Stimulated activated CD4-positive, alpha-beta T cell treated with anti-CD3 and anti-CD28 coated beads, Interleukin-1b, Interleukin-23, amount 100 ng/mL, for 24 hours (primary cell): ENCODE measurements at places on chromosomes 7 and 10.

DNA sequence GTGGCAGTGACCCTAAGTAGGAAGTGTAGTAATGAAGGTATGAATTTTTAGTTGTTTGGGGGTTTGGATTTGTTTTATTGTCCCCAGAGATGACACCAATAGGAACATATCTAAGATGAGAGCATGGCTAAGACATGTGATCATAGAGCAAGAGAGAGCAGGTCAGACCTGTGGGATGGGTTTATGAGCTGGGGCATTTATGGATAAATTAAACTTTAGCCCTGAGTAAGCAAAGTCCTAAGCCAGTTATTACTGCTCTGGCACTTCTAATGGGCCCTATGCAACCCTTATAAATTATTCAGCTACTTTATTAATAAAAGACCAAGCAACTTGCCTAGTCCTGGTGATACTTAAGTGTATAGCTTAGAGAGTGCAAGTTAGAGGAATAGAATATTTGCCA, 85.1 kb downstream of the LRRC4 start:
- DNase-seq = no peak

DNA sequence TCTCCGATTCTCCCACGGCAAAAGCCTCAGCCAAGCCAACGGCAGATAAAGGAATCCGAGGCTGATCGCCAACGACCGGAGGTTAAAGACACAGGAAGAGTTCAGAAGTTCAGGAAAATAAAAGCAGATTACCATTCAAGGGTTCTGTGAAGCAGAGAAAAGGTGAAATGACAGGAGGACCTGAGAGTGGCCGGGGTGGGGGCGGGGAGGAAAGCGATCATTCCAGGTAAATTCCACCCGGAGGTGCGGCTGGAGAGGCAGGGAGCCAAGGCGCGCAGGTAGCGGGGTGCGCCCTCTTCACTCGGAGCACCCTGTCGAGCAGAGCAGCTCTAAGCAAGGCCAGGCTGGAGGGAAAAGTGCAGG, 35.3 kb upstream of the SEPHS1 start:
- no peak for DNase-seq

- DNase-seq = no peak
These were observed 126.3 kb upstream of the STARD3NL start for GRCh38 chr7:38051786-38052185.

- DNase-seq = no peak
These were observed 9.7 kb upstream of the OR13A1 start for GRCh38 chr10:45325116-45325515.

DNA sequence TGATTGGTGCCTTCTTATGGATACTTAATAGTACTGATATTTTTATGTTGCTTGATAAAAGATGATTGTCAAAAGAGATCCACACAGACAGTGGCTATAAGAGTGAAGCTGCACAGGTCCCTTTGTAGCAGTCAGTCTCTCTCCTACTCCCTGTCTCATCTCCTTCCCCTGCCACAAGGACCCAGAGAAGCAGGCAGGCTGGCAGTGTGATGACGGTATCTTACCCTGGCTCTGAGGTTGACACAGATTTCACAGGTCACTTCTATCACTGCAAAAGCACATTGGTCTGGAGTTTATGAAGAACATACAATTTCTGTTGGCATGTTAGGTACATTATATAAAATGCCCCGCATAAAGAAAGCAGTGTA, 64.4 kb upstream of the AHR start:
- no peak for DNase-seq

GRCh38 chr10:128064108-128064969, 61.9 kb downstream of the MKI67 start:
- peak; percentile 66 for DNase-seq

DNA sequence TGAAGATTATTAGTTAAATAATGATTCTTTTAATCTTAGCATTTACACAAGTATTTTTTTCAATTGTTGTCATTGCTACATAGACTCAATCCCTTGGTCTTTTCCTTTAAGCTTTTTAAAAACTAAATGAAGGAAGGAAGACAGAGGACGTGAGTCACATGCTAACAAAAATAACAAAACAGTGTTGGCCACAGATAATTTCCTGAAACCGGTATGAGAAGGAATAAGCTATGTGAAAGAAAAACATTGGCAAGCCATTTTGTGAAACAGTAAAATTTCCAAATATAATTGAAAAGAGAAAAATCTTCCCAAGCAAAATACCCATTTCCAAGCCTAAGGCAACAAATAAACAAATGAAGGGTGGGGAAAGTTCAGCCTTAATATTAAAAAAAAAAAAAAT, 223.0 kb downstream of the AHR start:
- no peak for DNase-seq

- DNase-seq = no peak
These were observed 20.8 kb upstream of the OR2A5 start for GRCh38 chr7:144027974-144028373.

DNA sequence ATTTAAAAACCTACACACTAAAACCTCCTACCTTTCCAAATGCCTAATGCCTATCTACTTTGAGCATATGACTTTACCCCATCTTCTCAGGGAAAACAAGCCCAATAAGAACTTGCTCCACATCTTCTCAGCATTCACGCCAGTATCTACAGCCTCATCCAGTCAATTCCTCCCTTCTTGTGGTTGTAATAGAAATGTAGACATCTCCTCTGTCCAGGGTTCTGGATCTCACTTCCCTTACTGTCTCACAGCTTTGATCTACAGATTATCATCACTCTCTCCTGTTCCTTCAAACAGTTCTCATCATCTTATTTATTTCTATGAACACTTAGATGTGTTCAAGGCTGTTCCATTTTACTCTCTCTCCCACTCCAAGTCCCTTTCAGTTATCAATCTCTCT, 70.4 kb upstream of the NOBOX start:
- no peak for DNase-seq

- peak; percentile 5 for DNase-seq
These were observed at the start of gene MET for GRCh38 chr7:116671681-116672595. TSS of gene MET (plus strand) at chr7:116672196. CDS start at chr7:116699085, 26,889 bp downstream.

GRCh38 chr10:88762906-88763305, 3.1 kb downstream of the LIPN start:
- DNase-seq = no peak

DNA sequence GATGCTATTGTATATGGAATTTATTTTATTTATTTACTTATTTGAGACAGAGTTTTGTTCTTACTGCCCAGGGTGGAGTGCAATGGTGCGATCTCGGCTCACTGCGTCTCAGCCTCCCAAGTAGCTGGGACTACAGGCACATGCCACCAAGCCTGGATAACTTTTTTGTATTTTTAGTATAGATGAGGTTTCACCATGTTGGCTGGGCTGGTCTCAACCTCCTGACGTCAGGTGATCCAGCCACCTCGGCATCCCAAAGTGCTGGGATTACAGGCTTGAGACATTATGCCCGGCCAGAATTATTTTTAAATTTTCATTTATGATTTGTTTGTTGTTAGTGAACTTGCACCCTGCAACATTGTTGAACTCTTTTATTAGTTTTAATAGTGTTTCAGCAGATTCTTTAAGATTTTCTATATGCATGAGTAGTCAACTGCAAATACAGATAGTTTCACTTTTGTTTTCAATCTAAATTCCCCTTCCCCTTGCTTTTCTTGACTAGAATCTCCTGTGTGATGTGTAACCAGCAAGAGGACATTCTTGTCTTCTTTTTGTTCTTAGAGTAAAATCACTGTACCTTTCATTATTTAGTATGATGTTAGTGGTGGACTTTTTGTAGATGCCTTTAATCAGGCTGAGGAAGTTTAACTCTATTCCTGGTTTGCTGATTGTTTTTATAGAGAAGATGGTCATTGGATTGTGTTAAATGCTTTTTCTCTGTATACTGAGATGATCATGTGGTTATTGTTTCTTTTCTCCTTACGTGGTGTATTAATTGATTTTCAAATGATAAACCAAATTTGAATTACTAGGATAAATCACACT, 27.8 kb downstream of the ZNF33A start:
- no peak for DNase-seq

DNA sequence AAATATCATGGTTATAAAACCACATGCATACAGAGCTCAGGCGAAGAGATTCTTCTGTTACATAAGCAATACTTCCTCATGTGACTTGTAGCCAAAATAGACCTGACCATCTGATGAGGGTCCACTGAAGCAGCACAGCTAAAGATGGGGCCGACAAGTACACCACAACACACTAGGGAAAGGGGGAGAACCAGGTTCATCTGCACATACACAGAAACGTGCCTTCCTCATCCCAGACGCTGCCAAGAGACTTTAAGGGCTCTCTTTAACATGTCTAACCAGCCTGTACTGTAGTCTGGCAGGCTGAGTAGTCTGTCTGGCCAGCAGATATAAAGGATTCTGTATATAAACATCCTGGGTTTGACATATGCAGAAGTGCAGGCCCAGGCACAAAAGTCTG, 30.3 kb downstream of the ERCC6 start:
- DNase-seq = no peak

GRCh38 chr7:139896831-139897230, 67.8 kb downstream of the TBXAS1 start:
- no peak for DNase-seq

DNA sequence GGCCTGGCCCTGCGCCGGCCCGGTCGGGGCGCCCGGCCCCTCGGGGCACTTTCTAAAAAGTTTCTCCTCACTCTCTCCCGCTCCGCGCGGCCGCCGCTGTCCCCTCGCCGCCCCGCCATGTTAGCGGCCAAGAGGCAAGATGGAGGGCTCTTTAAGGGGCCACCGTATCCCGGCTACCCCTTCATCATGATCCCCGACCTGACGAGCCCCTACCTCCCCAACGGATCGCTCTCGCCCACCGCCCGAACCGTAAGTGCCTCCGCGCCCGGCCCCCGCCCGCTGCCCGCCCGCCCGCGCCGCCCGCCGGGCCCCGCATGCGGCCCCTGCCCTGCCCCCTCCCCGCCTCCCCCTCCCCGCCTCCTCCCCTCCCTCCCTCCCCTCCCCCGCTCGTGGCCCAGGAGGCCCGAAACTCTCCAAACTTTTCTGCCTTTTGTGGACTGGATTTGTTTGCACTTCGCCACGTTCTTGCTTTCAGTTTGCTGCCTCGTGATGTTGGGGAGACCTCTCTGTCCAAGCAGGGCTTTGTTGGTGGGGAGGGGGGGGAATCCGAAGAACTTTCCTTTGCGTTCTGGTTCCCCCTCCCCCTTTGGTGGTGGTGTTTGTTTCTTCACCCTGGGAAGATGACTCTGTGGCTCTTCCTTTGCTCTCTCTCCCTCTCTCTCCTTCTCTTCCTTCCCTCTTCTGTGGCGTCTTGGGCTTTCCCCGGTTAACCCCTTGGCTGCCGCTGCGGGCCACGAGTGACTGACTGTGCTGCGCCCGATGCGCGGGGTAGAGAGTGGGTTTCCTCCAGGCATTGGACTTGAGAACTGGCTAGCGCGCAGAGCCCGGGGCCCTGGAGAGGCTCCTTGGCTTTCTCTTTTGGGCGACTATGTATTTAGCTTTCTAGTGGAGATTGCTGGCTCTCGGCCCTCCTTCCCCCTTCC, 1.6 kb downstream of the TCF7L2 start:
- DNase-seq = no peak

DNA sequence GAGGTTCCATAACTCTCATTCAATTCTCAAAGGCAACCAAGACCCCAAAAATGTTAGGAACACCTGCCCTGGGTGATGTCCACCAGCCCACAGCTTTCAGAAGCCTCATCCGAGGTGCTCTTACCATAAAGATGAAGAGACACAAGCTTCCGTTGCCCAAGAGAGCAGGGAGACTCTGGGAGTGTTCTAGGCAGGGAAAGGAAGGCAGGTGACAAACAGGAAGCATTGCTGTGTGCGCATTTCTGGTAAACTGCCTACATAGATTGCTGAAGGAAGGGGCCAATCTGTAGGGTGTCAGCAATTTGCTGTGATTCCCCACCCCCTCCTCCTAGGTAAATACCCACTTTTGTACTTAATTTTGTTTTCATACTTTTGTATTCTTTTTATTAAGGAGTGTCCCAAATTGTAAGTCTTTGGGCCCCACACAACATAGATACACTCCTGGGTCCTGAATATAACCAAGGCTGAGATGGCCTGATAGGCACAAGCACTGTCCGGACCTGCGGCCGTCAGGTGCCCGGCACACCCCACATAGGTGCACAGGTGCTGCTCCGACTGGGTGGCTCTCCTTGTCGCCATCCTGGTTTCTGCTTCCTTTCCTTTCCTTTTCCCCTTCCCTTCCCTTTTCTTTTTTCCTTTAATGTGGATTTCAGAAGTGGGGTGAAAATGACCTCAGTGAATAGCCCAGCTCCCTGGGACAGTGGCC, 51.4 kb upstream of the SMNDC1 start:
- DNase-seq = no peak

GRCh38 chr7:102097601-102098161, 189.0 kb upstream of the SH2B2 start:
- no peak for DNase-seq

DNA sequence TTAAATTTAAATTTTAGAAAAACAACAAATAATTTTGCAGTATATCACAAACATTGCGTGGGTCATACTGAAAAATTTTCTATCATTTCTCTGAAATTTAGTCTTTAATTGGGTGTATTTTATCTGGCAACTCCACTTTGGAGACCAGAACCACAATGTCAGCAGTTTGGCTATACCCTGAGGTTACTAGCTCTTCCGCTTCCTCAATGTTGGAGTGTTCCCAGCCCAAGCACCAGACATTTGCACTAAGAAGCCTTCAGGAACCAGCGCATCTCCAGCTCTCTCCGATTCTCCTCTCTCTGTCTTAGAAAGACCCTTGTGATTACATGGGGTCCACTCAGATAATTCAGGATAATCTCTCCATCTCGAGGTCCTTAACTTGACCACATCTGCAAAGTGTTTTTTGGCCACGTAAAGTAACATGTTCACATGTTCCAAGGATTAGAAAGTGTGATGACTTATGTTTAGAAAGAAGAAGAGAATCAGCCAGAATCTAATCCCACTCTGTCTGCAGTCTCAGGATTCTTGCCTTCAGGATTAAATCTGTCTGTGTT, 43.1 kb upstream of the ADRB1 start:
- DNase-seq = no peak

- no peak for DNase-seq
These were observed 266.6 kb downstream of the NXPH1 start for GRCh38 chr7:8699875-8700624.

DNA sequence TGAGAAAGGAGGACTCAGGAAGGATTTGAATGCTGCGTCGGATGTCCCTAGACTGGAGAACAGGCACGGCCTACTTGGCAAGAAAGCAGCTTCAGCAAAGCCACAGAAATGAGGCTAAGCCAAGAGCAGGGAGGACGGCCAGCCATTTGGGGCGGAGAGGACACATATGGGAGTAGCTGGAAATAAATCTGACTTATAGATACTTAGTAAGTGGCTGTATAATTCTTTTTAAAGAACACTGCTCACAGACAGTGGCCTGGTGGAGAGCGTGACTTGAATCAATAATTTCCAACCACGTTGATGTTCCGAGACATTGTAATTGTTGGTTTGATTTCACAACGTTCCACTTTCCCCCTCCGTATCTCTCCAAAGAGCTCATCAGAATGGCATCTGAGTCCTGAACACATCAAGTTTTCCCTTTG, 67.7 kb upstream of the JCAD start:
- no peak for DNase-seq

- DNase-seq = no peak
These were observed 171.8 kb downstream of the MLLT10 start for GRCh38 chr10:21705828-21706176.

- no peak for DNase-seq
These were observed 31.2 kb downstream of the FRMD4A start for GRCh38 chr10:14299556-14299955.

- DNase-seq = no peak
These were observed 4.3 kb upstream of the IL6 start for GRCh38 chr7:22722536-22723180.
